ENCODE measurements at places on chromosomes 13 and 19.

- no peak for DNase-seq
Observed at GRCh38 chr13:50370303-50370950, 355.2 kb downstream of the KCNRG start.

GRCh38 chr19:52991484-52991883 lies 22.2 kb upstream of the ERVV-1 start:
- DNase-seq, result no peak

GRCh38 chr13:20121159-20121525 lies 39.7 kb downstream of the GJA3 start:
- DNase-seq, result no peak

DNA sequence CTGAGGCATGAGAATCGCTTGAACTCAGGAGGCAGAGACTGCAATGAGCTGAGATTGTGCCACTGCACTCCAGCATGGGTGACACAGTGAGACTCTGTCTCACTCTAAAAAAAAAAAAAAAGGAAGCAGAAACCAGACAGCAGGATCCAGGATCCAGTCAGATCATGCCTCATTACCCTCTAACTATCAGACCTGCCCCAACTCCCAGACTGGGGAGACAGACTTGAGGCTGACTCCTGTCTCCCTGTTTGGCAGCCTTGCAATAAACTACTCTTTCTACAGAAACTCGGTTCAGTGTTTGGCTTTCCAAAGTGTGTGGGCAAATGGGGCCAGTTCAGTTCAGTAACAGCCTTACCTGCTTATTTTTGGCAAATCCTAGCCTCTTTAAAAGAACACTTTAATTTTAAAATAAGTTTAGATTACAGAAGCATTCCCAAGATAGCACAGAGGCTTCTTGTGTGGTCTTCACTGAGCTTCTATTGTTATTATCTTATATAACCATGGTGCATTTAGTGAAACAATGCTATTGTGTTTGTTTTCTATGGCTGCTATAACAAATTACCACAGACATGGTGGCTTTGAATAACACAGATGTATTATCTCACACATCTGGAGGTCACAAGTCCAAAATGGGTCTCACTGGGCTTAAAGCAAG lies 18.5 kb downstream of the RASL11A start:
- DNase-seq, result no peak

- DNase-seq, result no peak
Observed at GRCh38 chr13:90427322-90428272, 919.9 kb upstream of the MIR17HG start.

GRCh38 chr19:29622166-29623070 lies 16.3 kb downstream of the POP4 start:
- DNase-seq, result no peak

GRCh38 chr13:33328701-33329100 lies 43.1 kb upstream of the STARD13 start:
- no peak for DNase-seq

DNA sequence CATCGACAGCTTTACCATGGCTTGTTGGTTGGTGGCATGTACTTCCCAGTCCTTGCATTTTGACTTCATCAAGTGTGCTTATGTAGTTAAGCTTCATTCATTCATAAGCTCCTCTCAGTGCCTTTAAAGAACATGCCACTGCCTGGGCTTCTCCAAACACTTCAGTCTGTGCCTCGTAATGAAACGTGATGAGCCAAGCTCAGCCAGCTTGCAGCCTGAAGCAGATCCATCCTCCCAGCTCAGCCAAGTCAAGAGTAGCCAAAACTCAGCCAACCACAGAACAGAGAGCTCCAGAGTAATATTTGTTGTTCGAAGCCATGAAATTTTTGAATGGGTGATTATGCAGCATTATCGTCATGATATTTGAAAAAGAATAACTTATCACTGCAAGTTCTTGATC lies 989.7 kb downstream of the EFNB2 start:
- no peak for DNase-seq

GRCh38 chr13:94362411-94362909 lies 117.0 kb downstream of the DCT start:
- peak; percentile 56 for DNase-seq

- DNase-seq, result no peak
Observed at GRCh38 chr13:107734891-107735625, 480.3 kb downstream of the LIG4 start.

DNA sequence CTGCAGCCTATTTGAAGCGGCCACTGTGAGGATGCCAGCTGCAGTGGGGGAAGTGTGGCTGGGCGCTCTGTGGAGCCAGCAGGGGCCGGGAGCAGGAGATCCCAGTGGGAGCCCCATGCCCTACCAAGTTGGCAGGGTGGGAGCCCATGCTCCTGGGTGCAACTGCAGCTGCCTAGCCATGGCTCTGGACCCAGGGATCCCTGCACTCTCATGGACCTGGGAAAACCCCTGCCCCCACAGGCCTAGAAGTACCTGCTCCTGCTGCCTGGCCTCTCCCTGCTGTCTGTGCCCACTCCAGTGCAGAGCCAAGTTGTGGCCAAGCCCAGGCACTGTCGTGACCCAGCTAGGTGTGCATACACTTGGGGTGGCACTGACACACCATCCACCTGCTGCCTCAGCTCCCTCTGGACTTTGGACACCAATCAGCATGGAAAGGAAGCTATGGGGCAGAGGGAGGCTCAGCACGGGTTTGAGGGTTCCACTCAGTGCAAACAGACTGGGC lies 20.9 kb downstream of the LIG4 start:
- no peak for DNase-seq

DNA sequence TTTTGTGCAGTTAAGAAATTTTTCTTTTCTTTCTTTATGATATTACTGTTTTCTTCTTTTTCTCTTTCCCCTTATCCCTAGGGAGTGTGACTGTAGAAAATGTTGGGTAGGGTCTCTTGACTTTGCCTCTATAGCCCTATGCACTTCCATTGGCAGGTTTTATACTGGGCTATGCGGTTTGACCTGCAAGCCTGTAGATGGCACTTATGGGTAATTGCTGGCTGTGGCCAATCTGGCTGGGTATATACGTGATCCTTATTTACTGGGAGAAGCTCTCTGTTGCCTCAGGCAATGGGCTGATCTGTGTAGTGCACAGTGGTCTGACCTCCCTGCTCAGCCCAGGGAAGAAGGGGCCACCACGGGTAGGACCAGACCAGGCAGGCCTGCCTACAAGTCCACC lies 78.8 kb downstream of the RAP2A start:
- no peak for DNase-seq

DNA sequence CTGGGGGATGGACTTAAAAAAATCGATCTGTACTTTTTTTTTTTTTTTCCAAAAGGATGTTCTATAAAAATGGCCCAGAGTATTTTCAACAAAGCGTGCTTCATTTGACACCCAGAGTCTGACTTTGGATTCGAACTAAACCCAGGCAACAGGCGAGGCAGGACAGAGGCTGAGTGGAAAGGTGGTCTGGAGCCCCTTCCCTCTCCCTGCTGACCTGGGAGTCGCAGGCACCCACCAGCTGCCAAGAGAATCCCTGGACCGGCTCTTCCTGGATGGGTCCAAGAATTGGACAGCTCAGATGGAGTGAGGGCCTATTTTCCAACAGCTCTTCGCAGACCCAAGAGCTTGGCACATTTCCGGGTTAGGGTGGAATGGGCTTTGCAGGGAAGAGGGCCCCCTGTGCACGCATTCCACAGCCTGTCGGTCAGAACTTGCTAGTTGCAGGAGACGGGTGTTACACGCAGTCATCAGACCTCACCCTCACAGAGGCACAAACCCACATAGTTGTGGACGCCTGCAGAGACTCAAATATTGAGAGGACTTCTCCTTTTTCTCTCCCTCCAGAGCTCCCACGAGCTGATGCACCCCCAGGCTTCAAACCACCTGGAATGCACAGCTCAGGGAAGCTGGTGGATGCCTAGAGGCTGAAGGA lies 15.2 kb downstream of the KCTD15 start:
- DNase-seq, result no peak

DNA sequence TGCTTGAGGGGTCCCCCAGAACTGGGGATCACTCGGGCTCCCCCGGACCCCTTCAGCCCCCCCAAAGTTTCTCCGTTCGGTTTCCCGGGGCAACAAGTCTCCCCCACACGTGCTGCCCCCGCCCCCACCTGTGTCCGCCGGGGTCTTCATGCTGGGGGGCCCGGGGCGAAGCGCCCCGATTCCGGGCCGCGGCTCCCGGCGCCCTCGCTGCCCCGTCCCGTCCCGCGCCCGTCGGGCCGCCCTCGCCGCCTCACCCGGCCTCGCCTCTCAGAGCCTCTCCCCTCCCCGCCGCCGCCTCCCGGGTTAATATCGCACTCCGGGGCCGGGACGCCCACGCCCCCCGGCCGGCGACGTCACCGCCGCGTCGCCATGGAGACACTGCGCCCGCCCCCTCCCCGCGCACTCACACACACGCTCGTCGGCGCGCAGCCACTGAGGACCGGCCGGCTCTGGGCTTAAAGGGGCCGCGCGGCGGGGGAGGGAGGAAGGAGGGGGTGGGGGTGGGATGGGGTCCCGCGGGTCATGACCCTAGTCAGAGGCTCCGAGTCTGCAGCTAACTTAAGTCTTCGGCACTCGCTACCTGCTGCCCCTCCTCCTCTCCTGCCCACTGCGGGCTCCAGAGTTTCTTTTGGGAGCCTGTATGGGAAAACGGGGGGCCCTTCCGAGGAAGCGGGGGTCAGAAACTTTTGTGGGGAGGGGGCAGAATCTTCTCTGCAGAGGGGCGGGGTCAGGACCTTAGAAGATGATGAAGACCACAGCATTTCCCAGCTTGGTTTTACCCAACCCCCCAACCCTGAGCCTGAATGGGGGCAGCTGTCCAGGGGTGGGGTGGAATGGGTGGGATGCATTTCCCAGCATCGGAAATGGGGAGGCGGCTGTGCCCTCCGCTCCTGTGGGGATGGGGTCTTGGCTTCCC lies at the start of gene ERF:
Gene ERF (minus strand): TSS at position 279 of the 916 bp plus-strand sequence. CDS start 129 bp downstream, at position 150.
- DNase-seq, result peak; percentile 81

DNA sequence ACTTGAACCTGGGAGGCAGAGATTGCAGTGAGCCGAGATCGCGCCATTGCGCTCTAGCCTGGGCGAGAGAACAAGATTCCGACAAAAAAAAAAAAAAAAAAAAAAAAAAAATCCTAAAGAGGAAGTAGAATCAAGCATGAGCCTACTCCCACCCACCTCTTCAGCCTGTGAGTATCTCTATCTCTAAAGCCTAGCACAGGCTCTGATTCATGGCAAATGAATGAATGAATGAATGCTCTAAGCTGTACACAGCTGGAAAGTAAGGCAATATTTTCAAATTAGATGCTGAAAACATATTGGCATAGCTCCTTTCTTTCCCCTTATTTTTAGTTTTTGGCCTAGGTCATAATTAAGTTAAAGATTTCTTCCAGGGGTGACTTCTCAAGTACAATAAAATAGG lies 35.7 kb upstream of the FAM216B start:
- DNase-seq, result no peak

GRCh38 chr13:99969919-99970650 lies 1.5 kb downstream of the ZIC5 start:
- DNase-seq, result peak; percentile 73

GRCh38 chr13:91355826-91356710 lies 8.6 kb downstream of the MIR17HG start:
- DNase-seq, result no peak

GRCh38 chr13:77902319-77902963 lies 16.2 kb downstream of the EDNRB start:
- no peak for DNase-seq

DNA sequence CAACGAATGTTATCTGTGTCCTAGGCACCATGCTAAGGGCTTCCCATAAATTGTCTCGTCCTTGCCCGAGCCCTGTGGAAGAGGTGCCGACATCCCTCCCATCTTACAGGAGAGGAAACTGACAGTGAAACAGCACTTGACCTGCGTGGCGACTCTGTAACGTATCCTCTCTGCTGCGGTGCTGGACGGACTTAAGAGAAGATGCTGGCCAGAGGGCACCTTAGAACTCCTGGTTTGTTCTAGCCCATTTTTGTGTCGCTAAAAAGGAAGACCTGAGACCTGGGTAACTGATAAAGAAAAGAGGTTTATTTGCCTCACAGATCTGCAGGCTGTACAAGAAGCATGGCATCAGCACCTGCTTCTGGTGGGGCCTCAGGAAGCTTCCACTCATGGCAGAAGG lies 68.6 kb downstream of the KCTD15 start:
- DNase-seq, result no peak

DNA sequence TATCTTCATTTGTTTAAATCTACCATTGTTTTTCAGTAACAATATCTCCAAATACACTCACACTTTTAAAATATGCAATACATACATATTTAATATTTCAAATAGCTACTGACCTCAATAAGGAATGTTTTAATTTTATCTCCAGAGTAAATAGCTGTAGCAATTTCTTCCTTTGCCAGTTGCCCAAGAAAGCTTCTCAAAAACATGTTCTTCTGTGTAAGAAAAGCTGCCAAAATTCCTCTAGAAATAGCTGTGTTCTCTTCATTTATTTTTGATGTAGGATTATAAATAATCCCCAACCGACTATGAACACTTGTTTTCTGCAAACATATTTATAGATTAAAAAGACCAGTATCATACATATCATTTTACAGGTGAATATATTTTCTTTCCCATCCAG lies 150.5 kb downstream of the UGGT2 start:
- DNase-seq, result no peak

DNA sequence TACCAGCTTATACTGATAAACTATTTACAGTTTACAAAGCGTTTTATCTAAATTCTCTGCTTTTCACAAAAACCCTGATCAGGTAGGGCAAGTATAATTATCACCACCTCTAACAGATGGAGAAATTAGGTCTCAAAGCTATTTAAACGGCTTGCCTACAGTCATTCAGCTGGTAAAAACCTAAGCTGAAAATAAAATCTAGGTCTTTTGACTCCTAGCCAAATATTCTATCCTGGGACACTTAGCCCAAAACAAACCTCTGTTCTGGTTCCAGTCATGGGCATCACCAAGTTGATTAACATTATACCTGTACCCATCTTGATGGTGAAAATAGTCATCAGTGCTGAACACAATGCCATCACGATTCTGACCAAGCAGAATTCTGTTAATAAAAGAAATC lies 11.4 kb downstream of the N4BP2L2 start:
- no peak for DNase-seq

DNA sequence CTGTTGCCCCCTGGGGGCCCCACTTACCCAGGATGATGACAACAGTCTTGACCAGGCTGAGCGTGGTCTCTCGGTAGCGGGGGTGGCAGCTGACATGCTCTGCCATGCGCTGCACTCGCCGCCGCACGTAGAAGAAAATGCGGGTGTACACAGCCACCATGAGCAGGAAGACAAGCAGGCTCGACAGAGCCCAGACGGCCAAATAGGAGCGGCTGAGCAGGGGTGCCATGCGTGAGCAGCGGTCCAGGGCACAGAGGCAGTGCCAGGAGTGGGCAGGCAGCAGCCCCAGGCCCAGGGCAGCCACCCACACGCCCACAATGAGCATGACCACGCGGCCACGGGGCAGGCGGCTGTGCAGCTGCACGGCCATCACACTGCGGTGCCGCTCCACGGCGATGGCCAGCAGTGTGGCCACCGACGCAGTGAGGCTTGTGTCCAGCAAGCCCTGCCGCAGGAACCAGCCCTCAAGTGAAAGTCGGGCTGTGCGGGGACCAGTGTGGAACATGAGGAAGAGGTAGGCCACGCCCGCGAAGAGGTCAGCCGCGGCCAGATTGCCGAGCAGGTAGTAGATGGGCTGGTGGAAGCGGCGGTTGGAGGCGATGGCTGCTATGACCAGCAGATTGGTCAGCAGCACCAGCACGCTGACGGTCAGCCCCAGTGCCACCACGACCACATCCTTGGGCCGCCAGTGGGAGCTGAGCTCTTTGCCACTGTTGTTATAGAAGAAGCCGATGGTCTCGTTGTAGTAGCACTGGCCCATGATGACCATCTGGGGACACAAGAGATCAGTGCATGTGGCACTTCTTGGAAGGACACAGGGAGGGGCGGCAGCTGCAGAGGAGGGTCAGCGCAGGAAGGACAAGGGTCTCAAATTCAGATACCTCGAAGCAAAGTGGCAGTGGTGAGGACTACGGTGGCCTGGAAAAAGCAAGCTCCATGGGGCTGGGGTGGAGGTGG lies 1.2 kb downstream of the LPAR2 start:
- no peak for DNase-seq

GRCh38 chr19:5225486-5226345 lies 114.9 kb downstream of the PTPRS start:
- DNase-seq, result no peak

All from NCI-H774 (cell line).